ENCODE measurements at places on chromosomes 1 and 21.

GRCh38 chr1:234430691-234431090, 48.3 kb downstream of the TARBP1 start:
- H3K4me3 ChIP-seq = no peak overlapping the region
- no peak overlapping the region for H3K27ac ChIP-seq
- H3K4me1 ChIP-seq = peaks cover 28% of the 10 kb centered on the region
- peaks cover 78% of the 10 kb centered on the region for H3K36me3 ChIP-seq
- no peaks in the 10 kb centered on the region for H3K27me3 ChIP-seq
- no peak for DNase-seq

- DNase-seq = no peak
- no peak overlapping the region for H3K4me3 ChIP-seq
- no peak overlapping the region for H3K27ac ChIP-seq
- no peaks in the 10 kb centered on the region for H3K27me3 ChIP-seq
- H3K36me3 ChIP-seq = no peaks in the 10 kb centered on the region
- no peaks in the 10 kb centered on the region for H3K4me1 ChIP-seq
Observed at GRCh38 chr21:31254131-31254530, 89.9 kb downstream of the TIAM1 start.

DNA sequence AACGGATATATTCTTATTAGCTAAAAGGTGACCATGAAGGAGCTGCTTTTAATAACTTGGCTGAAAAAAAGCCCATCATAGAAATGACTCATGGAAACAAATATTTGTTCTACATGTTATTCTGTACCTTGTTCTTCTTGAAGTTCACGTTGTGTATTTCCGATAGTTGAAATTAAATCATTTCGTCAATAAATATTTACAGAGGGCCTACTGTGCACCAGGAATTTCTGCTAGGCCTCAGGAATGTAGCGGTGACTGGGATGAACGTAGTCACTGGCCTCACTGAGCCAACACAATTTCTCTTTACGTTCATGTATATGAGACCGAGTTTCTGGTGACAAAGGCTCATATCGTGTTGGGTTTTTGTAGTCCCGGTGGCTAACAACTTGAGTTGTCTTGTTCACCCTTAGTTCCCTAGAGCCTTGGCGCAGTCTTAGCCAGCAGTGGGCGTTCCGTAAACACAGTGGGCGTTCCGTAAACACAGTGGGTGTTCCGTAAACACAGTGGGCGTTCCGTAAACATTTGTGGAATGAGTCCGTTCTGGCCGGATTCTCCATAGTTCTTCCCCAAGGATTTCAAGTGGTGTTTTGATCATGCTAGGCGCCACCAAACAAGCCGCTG, 53.2 kb upstream of the VAMP3 start:
- H3K4me3 ChIP-seq = no peak overlapping the region
- H3K27me3 ChIP-seq = peaks cover 8% of the 10 kb centered on the region
- H3K27ac ChIP-seq = no peak overlapping the region
- no peak for DNase-seq
- H3K4me1 ChIP-seq = no peaks in the 10 kb centered on the region

DNA sequence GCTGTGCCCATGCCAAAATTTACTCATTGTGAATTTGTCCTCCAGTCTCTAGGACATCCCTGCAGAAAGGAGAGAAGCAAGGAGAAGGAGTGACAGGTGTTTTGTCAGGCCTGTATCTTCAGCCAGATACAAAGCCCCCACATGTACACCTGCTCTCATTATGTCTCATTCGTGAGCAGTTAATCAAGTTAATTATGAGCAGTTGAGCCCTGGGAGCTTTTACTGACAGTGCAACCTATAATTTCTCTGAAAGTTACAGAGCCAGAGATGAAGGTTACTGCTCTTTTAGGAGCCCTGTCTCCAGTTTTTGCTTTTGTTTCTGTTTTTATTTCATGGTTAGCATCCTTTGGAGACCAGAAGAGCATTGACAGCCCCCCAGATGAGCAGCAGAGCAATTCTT, 5.0 kb upstream of the ILDR2 start:
- H3K27me3 ChIP-seq = peaks cover 19% of the 10 kb centered on the region
- no peak overlapping the region for H3K4me3 ChIP-seq
- H3K4me1 ChIP-seq = peaks cover 14% of the 10 kb centered on the region
- DNase-seq = no peak

DNA sequence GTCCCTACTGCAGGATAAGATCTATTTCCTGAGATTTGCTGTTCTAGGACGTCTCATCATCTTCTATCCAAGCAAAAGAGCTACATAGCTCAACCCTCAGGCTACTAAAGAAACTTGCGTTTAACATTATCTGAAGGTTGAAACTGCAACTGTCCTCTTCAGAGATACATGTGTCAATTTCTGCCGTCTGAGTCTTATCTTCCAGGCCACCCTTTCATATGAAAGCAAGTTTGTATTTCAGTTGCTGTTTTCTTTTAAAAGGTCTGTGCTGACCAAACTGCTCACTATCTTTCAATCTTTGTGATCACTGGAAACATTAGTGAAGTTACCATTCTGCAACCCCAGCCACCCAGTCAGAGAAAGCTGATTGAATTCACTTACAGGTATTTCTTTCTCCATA, 108.6 kb upstream of the RAB3GAP2 start:
- no peaks in the 10 kb centered on the region for H3K4me1 ChIP-seq
- DNase-seq = no peak
- H3K4me3 ChIP-seq = no peak overlapping the region
- H3K27ac ChIP-seq = no peak overlapping the region

DNA sequence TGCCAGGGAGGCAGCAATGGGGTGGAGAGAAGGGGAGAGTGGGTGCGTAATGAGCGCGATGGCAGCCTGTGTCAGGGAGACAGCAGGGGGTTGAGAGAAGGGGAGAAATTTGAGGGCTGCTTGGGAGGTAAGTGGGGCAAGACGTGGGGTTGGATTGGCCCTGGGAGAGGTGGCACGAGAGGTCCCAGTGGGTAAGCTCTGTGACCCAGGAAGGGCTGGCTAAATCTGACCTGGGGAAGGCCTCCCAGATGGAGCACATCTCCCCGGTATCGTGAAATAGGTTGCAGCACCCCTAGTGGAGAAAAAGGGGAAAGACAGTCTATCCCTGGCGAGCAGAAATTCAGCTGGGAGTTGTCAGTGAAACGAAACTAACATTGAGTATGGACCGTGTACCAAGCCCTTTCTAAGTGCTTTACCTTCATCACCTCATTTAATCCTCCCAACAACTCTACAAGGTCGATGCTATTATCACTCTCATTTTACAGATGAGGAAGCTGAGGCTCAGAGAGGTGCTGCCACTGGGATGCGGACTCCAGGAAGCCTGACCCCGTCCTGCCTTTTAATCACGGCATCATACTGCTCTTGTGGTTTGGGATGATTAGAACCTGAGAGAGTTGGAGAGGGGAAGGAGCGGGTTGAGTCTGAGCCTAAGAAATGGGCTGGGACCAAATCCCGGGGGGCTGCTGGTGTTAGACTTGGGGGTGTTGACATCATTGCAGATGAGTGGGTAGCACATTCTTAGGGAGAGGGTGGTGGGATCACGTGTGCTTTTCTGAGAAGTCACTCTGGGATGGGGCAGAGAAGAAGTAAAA, 56.6 kb upstream of the RPL11 start:
- H3K27me3 ChIP-seq = peaks cover 5% of the 10 kb centered on the region
- H3K4me3 ChIP-seq = peak overlapping the region; percentile 41
- H3K27ac ChIP-seq = peak overlapping the region; percentile 60

- H3K4me3 ChIP-seq = no peak overlapping the region
- DNase-seq = no peak
- H3K36me3 ChIP-seq = no peaks in the 10 kb centered on the region
- H3K27me3 ChIP-seq = no peaks in the 10 kb centered on the region
- no peaks in the 10 kb centered on the region for H3K4me1 ChIP-seq
Observed at GRCh38 chr1:85991261-85991660, 165.3 kb downstream of the COL24A1 start.

DNA sequence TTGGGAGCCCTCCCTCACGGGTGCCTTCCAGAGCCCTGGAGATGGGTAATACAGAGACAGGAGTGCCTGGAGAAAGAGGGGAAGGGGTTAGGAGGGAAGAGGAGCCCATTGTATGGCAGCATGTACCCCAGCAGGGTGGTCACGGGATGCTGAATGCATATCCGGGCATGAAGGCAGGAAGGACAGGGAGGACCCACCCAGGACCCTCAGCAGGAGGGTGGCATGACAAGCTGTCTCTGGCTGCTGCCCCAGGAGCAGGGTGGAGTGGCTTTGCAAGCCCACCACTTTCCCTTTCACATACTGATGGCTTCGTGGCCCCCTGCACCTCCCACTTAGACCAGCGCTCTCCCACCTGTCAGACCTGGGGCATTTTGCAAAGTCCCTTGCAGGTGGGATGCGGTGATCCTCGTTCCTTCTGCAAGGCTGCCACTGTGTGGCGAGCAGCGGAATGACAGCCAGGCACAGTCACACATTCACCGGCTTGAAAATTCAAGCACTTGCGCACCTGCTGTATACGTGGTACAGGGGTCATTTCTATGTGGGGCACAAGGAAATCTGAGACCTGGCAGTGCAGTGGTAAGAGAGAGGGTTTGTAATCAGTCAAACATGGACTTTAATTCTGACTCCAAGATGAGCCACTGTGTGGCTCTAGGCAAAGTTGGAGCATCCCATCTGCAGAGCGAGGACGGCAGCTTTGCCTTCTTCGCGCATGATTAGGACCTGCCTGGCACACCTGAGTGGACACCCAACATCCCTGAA, 53.2 kb upstream of the TMEM51 start:
- H3K27ac ChIP-seq = no peak overlapping the region
- peaks cover 14% of the 10 kb centered on the region for H3K27me3 ChIP-seq
- peak; percentile 37 for DNase-seq
- H3K4me3 ChIP-seq = no peak overlapping the region
- no peaks in the 10 kb centered on the region for H3K36me3 ChIP-seq

GRCh38 chr1:208269338-208269666, 25.1 kb upstream of the PLXNA2 start:
- no peak for DNase-seq
- H3K27ac ChIP-seq = no peak overlapping the region

DNA sequence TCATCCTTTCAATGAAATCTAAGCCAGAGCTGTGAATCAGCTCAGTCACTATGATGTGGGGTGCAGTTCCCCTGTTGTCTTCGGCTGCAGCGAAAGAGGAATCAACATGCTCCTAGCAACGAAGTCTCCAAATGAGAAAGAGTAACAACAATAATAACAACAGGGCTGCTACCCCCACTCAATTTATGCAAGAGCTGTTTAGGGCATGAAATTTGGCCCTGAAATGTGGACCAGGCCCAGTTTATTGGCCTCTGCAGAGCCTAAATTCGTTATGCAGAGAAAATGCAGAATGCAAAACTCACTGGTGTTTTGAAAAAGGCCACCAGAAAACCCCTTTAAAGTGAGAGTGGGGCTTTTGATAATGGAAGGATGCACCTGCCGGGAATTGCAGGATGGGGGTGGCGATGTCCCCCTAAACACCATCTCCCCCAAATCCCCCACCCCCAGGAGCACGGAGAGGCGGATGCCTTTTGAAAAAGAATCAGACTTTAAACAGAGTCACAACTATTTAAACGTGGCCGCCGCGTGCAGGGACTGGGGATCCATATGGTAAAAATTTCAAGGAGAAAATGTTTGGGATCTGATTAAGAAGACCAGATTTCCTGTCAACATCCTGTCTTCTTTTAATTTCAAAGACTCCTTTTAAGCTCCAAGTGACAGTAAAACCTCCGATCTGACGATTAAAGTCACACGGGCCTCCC, 1.9 kb downstream of the RUNX3 start:
- H3K27me3 ChIP-seq = no peaks in the 10 kb centered on the region
- H3K36me3 ChIP-seq = peaks cover 79% of the 10 kb centered on the region
- peak overlapping the region; percentile 93 for H3K4me3 ChIP-seq
- H3K27ac ChIP-seq = peak overlapping the region; percentile 67

DNA sequence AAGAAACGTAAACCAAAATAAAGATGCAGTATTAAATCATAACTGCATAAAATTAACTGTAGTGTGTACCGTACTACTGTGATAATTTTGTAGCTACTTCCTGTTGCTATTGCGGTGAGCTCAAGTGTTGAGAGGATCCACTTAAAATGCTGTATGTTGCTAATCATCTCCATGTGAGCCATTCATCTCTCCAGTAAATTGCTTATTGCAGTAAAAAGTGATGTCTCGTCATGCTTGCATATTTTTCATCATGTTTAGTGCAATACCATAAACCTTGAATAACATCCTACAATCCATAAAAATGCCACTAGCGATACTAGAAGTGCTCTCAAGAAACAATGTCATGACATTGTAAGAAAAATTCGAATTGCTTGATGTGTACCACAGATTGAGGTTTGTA, 66.3 kb downstream of the RAVER2 start:
- no peak overlapping the region for H3K4me3 ChIP-seq
- H3K4me1 ChIP-seq = no peaks in the 10 kb centered on the region
- no peak for DNase-seq
- no peak overlapping the region for H3K27ac ChIP-seq

DNA sequence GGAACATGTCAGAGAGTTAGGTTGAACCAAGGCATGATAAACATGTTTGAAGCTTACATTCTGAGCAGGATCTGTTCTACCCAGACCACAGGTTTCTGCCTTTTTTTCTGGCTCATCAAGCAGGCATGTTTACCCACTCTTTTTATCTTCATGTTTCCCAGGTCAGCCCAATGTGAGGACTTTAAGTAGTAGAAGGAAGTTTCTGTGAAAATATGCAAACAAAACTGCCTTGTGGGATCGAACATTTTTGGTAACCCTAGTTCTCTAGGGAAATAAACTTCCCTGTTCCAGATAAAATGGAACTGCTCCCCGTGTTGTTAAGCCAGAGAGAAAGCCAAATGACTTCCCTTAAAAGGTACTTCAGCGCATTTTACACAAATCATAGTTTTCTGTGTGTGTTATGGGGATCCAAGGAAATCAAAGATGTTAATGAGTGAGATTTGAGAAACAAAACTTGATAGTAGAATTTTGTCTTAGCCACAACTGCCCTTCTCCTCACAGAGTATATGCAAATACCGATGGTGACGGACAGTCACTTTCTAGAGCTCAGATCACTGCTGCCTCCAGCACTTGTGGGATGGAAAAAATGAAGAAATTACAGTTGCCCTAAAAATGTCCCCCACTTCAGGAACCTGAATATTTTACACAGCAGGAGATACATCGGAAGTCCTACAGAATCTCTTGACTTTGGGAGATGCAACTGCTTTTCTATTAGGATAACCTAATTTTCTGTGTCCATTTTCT, 765 bp upstream of the HIPK1 start:
- H3K27ac ChIP-seq = peak overlapping the region; percentile 100
- no peak for DNase-seq
- peaks cover 12% of the 10 kb centered on the region for H3K36me3 ChIP-seq
- H3K4me3 ChIP-seq = peak overlapping the region; percentile 97
- peaks cover 3% of the 10 kb centered on the region for H3K27me3 ChIP-seq

- H3K36me3 ChIP-seq = no peaks in the 10 kb centered on the region
- DNase-seq = no peak
- no peak overlapping the region for H3K4me3 ChIP-seq
- no peak overlapping the region for H3K27ac ChIP-seq
- no peaks in the 10 kb centered on the region for H3K27me3 ChIP-seq
- H3K4me1 ChIP-seq = peaks cover 34% of the 10 kb centered on the region
Observed at GRCh38 chr1:158814970-158815369, 16.2 kb upstream of the MNDA start.
